ENCODE measurements at places on chromosomes 7 and 10. TPM values are rescaled to one million over a fixed set of nuclear protein-coding genes. Genes with fewer than 3 reads are reported as not detected.

- DNase-seq, result no peak
Observed at GRCh38 chr7:45885264-45885882, 2.9 kb upstream of the IGFBP1 start.

PLXDC2 gene
- 16.6 TPM for total RNA-seq

ARL3 gene
- 13.4 TPM for total RNA-seq

GRCh38 chr10:127349737-127350136 is 153.3 kb upstream of the INSYN2A start:
- DNase-seq, result no peak

- no peak for DNase-seq
Observed at GRCh38 chr7:12090757-12091221, 120.3 kb upstream of the TMEM106B start.

- DNase-seq, result no peak
Observed at GRCh38 chr7:105268056-105268455, 120.7 kb downstream of the SRPK2 start.
